Breast epithelium (tissue), 4 donors: ENCODE measurements at places on chromosomes 7 and 10. TPM values are rescaled to one million over a fixed set of nuclear protein-coding genes. Genes with fewer than 3 reads are reported as not detected.

The TMEM196 gene
- total RNA-seq = not detected

GRCh38 chr10:129096065-129096984, 370.7 kb upstream of the MGMT start:
- no peak for DNase-seq

The ANKRD61 gene
- total RNA-seq = not detected

DNA sequence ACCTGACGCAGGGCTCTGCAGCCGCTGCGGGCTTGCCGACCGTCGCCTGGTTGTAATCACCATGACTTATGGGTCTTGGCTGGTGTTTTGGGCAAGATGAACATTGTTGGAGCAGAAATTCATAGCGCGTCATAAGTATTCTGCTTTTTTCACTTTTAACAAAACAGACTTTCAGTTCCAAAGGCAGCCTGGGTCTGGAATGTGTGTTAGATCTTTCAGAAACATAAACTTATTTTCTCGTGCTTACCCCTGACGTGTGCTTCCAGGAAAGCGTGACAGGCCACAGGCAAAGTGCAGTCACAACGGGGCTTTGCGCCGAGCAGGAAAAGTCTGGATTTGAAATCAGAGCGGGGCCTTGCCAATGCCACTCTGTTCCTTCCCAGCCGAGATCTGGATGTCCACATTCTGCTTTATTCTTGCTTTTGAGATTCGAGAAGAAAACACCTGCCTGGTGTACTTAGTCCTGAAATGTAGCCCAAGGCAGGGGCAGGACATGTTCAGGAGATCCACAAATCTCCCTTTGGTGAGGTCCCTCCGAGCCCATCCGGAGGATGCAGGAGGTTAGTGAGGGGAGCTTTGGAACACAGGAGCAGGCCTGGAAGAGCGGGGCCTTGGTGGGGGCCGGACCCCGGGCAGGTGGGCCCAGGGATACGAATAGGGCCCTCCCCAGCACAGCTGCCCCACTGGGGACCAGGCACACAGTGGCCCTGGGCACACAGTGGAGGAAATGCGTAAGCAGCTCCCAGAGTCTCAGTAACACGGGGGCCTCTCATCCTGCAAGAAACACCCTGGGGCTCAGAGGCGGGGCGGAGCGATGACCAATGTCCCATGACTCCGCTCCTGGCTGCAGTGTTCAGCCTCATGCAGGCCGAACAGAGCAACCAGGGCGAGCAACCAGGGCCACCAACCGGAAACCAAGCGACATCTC, 49.5 kb upstream of the EBF3 start:
- DNase-seq = no peak

The ZNF485 gene
- total RNA-seq = 3.9 TPM

DNA sequence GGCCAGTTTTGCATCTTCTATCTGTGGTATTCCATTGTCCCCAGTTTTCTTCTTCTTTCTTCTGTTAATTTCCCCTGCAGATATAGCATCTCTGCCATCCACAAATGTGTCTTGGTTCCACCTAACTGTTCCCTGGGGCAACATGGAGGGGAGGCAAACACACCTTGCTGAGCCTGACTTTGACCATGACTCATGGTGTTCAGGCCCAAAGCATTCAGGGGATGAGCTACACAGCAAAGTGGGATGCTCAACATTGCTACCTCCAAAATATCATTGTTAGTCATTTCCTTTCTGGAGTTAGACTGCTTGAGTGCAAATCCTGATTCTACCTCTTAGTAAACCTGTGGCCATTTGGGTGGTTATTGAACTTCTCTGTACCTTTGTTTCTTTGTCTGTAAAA, 542.7 kb downstream of the LRMDA start:
- DNase-seq = no peak

DNA sequence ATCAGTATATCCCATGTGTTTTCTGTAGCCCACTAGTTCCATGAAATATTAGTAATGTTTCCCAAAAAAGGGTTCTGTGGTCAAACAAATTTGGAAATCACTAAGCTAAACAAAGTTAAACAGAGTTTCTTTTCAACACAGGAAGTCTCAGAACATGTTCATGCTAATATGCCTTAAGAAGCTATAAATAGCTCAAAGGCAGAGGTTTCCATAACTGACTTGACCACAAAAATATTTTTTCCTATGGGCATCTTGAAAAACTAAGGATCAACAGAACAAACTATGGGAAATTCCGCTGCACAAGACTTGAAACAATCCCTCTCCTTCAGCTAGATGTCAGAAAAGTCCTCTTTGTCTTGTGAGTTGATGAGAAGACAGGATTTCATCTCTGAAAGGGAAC, 59.7 kb downstream of the SEM1 start:
- no peak for DNase-seq

GRCh38 chr7:89232-90019, 102.9 kb upstream of the FAM20C start:
- no peak for DNase-seq

The GNAT3 gene
- not detected for total RNA-seq

- DNase-seq = no peak
Measured at GRCh38 chr10:23106331-23107072, 11.1 kb downstream of the MSRB2 start.

DNA sequence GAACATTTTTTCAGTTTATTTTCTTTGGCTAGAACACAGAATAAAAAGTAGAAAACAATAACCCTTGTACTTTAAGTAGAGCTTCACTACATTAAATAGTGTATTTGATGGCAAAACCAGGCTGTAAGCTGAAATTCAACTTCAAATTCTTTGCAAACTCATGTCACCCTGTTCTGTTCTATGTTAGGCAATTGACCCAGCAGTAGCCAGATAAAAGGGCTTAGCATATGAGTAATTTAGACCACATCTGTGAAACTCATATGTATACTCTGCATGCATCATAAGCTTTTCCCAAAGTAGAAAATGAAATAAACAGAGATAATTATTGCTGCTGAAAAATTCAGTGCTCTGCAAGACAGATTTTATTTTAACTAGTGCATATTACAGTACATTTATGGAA, 150.2 kb downstream of the GNAI1 start:
- DNase-seq = no peak

- no peak for DNase-seq
Measured at GRCh38 chr7:32559480-32559879, 64.2 kb downstream of the AVL9 start.

GRCh38 chr7:44372560-44373417, 47.4 kb upstream of the CAMK2B start:
- peak; percentile 19 for DNase-seq

DNA sequence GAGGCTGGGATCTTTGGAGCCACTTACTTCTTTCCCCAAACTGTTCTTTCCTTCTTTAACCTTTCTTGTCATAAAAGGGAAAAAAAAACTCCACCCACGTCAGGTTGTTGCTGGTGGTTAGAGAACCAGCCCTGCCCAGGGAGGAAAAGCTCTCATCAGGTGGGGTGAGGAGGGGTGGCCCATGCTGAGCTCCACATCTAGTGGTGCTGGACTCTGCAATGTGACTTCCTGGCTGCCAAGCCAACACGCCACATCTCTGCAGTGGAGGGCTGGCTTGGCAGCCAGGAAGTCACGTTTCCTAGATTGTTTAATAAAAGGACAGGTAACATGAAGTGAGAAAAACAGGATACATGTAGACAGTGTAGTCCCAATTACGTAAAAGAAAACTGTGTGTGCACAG, 37.4 kb downstream of the WIPF3 start:
- DNase-seq = no peak

DNA sequence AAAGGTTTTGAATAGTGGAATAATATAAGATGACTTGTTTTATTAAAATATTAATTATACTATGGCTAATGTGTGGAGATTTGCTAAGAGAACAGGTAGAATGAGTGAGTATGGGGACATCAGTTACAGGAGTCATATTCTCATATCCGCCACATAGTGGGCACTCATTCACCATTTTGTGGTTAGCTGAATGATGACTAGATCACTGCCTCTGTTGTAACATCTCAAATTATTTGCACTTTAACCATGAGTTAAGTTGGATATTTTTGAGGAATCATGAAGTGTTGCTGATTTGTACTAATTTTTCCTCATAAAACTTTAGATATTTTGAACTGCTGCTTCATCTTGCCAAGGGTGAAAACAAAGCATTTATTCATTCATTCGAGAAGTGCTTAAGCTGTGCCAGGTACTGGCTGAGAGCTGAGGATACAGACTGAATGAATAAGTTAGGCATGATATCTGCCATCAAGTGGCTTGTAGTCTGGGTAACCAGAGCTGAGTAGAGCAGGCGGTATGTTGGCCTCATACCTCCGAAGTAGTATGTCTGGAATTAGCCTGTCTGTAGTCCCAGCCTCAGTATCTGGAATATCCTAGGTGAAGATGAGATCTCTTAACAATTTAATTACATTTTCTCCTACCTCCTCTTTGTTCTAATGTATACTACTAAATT, 100.5 kb downstream of the ZEB1 start:
- DNase-seq = no peak

DNA sequence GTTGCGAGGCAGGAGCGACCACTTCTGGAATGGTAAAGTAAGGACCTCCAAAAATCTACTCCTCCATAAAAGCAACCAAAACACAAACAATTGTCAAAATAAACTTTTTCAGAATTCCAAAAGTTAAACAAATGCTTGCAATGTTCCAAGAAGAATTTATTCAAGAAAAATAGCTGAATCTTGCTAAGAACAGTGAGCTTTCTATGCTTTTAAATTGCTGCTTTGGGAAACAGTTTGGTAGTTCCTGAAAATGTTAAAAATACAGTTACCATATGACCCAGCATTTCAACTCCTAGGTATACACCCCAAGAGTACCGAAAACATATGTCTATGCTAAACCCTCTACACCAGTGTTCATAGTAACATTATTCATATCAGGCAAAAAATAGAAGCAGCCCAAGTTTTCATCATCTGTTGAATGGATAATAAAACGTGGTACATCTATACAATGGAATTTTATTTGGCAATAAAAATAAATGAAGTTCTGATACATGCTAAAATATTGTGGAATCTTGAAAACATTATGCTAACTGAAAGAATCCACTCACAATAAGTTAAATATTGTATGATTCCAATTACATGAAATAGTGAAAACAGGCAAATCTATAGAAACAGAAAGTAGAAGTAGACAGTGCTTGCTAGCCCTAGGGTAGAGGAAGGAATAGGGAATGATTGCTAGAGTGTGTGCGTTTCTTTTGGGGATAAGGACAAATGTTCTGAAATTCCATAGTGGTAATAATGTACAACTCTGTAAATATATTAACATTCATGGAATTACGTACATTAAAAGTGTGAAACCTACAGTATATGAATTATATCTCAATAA, 57.0 kb downstream of the LRRN3 start:
- no peak for DNase-seq

The SPDYE11 gene
- total RNA-seq = not detected

The HSPA12A gene
- 13.2 TPM for total RNA-seq

The MGAM2 gene
- total RNA-seq = 2.3 TPM

The HABP2 gene
- 0.66 TPM for total RNA-seq

The SEPTIN14 gene
- not detected for total RNA-seq

DNA sequence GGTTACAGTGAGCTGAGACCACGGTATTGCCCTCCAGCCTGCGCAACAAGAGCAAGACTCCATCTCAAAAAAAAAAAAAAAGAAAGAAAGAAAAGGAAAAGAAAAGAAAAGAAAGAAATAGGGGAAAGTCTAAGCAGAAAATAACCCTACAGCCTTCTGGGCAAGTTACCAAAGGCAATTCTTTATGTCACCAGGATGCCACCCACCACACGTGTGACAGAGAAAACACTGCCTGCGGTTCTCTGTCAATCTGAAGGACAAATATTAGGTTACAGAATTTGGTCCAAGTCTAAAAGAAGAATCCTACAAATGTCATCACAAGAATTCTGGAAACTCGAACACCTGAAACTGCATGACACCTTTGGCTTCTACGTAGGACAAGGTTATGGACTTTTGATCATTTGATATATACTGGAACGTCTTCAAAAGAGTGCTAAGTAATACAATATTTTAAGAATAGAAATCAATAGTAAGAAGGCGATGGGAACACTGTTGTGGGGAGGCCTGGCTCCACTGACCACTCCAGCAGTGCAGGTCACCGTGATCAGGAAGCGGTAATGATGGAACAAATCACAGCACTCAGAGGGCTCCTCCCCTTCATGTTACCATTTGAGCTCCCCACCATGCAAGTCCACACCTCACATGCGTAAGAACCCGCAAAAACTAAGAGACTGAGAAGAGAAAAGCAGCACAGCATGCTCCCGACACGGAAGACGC, 75.8 kb downstream of the MAD1L1 start:
- DNase-seq = no peak

The FOXK1 gene
- total RNA-seq = 11.7 TPM

DNA sequence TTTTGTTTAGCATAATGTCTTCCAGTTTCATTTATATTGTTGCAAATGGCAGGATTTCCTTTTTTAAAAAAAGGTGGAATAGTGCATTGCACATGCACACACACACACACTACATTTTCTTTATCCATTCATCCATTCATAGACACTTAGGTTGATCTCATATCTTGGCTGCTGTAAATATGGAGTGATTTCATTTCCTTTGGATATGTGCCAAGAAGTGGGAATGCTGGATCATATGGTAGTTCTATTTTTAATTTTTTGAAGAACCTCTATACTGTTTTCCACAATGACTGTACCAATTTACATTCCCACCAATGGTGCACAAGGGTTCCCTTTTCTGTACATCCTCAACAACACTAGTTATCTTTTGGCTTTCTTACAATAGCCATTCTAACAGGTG, 68.9 kb downstream of the EBLN1 start:
- DNase-seq = no peak

GRCh38 chr10:132410779-132411532, 14.0 kb downstream of the PWWP2B start:
- no peak for DNase-seq
